B cell (primary cell): ENCODE measurements at places on chromosomes 4 and X.

GRCh38 chrX:16240231-16240905 lies 73.1 kb downstream of the MAGEB17 start:
- no peak for DNase-seq

DNA sequence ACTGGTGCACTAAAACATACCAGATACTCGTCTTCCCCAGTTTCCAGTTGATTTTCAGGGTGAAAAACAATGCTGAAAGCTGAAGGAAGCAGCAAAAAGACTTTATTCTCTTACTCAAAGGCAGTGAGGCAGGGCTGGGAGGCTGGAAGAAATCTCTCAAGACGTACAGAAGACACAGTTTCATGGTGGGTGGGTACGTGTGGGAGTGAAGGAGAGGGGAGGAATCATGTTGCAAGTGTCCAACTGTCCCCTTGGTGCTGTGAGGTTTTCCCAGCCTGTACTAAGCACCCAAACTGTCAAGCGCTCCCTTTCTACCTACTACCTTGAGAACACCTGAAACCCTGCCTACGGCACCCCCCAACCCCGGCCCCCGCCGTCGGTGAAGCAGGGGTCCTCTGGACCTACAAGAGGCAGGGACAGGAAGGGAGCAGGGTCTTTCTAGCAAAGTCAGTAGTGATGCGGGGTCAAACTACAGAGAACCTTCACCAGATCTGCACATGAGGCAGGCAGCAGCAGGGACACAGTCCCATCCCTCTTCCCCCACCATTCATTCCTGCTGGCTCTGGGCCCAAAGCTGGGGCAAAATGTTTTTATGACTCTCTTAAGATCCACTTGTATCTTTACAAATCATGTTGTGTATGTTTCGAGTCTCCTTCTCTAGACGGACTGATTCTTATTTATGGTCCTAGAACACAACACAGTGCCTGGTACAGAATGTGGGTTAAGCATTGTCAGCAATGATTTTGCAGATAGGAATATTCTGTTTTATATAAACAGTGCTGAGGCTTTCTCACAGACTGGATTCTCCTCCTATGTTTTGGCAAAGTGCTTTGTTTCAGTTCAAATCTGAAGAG lies 2.4 kb upstream of the SETD7 start:
- no peak for DNase-seq

DNA sequence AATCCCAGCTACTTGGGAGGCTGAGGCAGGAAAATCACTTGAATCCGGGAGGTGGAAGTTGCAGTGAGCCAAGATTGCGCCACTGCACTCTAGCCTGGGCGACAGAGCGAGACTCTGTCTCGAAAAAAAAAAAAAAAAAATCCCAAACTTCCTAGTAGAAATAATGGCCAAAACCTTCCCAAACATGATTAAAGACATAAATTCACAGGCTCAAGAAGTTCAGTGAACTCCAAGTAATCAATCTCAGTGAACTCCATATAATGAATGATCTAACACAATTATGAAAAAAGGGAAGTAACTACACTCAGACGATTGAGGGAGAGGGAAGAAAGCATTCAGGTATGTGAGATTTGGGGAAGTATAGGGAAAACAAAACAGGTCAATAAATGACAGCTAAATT lies 6.5 kb downstream of the FUNDC1 start:
- no peak for DNase-seq

- DNase-seq, result no peak
Measured at GRCh38 chr4:66357316-66357715, 687.0 kb upstream of the EPHA5 start.

GRCh38 chr4:84622959-84623358 lies 40.0 kb downstream of the CDS1 start:
- no peak for DNase-seq

DNA sequence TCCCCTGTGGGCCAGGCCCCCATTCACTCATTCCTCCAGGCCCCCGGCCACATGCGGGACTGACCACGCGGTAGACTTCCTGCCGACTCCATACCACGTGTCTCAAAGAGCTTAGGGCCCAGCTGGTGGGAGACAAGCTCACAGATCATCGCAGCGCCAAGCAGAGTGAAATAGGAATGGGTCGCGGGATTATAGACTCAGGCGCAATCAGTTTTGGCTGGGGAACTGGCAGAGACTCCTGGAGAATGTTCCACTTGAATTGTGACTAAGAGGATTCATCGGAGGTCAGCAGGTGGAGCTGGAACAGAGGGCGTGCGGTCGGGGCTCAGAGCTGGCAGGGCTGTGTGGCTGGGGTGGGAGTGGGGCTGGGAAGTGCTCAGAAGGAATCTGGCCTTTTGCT lies 15.6 kb downstream of the ATP2B3 start:
- DNase-seq, result no peak
